ENCODE measurements at places on chromosomes 2 and 18. TPM values are rescaled to one million over a fixed set of nuclear protein-coding genes. Genes with fewer than 3 reads are reported as not detected.

The POTEE gene
- not detected for total RNA-seq

The COL4A4 gene
- 0.27 TPM for total RNA-seq

The G6PC2 gene
- total RNA-seq = not detected

The SP9 gene
- total RNA-seq = not detected

The KCNE4 gene
- total RNA-seq = 1.3 TPM

The STAM2 gene
- total RNA-seq = 22.7 TPM

- DNase-seq = no peak
Observed at GRCh38 chr18:10401521-10401920, 52.9 kb upstream of the APCDD1 start.

DNA sequence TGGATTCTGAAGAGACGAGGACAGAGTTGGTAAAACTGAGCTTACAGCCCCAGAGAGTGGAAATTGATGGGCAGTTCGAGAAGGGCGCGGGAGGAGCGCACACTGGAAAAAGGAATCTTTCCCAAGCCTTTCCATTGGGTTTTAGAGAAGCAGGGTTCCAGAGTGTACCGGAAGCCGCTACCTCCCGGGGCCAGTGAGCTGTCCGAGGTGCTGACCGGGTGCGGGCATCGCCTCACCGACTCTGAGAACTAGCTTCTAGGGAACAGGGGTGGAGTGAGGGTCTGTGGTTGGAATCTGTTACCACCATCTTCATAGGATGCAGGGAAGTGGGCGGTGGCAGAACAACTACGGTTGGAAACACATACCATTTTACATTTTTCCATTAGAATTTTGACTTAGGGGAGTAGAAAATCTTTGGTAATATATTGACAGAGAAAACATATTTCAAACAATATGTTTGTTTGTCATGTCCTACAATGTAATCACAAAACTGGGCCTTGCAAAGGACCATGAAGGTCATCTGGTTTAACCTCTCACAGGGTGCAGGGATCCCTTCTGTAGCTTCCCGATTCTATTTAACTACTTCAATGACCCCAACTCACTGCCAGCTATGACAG, 724 bp downstream of the NMS start:
- no peak for DNase-seq

GRCh38 chr2:67186326-67186725, 210.8 kb upstream of the ETAA1 start:
- DNase-seq = no peak

DNA sequence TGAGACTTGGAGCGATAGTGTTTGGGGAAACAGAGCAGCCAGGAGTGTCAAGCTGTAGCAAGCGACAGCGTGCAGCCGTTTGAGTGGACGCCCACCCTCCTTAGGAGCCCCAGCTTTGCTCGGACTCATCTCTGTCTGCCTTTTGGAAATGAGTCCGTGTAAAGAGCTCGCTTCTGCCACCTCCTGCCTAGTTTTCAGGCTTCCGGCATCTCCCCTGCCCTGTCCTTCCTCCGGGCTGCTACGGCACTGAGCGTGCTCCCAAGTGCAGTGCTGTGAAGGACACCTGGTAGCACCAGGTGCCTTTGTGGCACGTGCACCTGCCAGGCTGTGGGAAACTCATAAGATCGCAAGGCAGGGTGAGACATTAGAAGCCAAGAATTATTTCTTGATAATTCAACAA, 117.1 kb downstream of the RNF144A start:
- no peak for DNase-seq

- DNase-seq = no peak
Observed at GRCh38 chr2:174728096-174728495, 36.2 kb downstream of the CHRNA1 start.

DNA sequence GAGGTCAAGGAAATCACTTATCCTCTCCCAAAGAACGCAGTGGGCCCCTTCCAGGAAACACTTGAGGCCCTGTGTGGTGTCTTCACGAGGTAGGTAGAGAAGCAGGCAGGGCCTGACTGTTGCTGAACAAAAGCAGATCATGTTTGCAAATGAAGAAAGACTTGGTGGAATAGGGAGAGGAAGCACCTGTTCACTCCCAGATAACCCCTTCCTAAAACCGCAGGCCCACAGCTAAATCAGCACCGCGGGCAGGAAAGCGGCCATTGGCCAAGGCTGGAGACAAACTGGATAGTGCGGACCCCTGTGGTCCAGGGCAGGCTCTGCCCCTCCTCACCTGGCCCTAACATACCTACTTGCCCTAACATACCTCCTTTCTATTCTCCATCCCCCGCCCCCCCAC, 64.9 kb upstream of the KLHL29 start:
- DNase-seq = no peak

DNA sequence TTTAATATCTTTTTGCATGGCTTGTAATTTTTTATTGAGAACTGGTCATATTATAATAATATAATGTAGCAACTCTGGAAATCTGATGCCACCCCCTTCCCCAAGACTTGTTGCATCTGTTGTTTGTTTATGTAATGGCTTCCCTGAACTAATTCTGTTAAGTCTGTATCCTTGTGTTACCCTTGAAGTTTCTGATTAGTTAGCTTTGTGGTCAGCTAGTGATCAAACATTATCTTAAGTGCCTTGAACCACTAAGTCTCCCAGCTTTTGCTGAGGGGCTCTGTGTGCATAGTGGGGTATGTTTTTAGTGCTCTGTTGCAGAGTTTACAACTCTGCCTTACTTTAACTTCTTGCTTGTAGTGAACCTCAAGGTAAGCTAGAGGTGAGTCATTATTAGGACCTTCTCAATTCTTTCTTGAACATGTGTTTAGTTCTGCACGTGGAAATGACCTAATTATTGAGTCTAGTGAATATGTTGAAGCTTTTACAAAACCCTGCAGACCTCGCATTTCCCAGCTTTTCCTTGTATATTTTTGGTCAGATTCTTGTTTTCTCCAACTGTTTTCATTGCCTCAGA, 24.8 kb downstream of the SMCHD1 start:
- no peak for DNase-seq

DNA sequence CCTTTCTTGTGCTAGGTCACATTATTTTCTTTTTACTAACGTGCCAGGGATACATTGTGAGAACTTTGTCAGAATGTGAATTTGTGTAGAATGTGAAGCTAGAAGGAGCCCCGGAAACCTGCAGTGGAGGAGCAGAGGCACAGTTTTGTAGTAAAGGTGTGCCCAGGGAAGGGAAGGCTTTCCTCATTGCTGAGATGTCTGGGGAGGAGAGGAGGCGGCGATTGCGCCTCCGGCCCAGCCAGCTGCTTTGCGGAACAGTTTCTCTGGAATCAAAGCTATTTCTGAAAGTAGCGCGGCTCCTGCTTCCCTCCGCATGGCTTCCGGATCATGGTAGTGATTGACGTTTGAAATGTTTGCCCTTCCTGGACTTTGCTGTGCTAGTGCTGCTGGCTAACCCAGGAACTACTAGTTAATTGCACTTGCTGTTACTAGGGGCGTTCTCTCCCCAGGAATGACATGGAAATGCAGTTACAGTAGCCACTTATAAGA, 83.1 kb upstream of the RBM44 start:
- peak; percentile 82 for DNase-seq

- peak; percentile 97 for DNase-seq
Observed at GRCh38 chr2:152025678-152026287, 73.1 kb downstream of the CACNB4 start.

- DNase-seq = no peak
Observed at GRCh38 chr2:209577376-209578357, 153.8 kb downstream of the MAP2 start.

GRCh38 chr2:114699423-114699944, 257.0 kb downstream of the DPP10 start:
- no peak for DNase-seq

DNA sequence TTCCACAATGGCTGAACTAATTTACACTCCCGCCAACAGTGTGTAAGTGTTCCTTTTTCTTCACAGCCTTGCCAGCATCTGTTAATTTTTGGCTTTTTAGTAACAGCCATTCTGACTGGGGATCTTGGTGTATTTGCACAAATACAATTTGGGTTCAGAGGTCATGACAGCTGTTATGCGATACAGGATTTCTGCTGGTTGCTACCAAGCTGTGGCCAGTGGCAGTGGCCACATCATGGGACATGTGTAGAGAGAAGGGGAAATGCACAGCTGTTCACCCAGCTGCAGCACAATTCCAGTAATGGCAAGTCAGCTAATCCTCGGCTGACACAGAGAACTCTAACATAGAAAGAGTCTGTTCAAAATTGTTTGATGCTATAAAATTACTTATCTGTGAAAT, 21.0 kb upstream of the SELENOI start:
- no peak for DNase-seq

- DNase-seq = peak; percentile 29
Observed at GRCh38 chr2:42123426-42123825, 45.7 kb upstream of the EML4 start.

GRCh38 chr2:221254299-221254698, 317.8 kb downstream of the EPHA4 start:
- no peak for DNase-seq

DNA sequence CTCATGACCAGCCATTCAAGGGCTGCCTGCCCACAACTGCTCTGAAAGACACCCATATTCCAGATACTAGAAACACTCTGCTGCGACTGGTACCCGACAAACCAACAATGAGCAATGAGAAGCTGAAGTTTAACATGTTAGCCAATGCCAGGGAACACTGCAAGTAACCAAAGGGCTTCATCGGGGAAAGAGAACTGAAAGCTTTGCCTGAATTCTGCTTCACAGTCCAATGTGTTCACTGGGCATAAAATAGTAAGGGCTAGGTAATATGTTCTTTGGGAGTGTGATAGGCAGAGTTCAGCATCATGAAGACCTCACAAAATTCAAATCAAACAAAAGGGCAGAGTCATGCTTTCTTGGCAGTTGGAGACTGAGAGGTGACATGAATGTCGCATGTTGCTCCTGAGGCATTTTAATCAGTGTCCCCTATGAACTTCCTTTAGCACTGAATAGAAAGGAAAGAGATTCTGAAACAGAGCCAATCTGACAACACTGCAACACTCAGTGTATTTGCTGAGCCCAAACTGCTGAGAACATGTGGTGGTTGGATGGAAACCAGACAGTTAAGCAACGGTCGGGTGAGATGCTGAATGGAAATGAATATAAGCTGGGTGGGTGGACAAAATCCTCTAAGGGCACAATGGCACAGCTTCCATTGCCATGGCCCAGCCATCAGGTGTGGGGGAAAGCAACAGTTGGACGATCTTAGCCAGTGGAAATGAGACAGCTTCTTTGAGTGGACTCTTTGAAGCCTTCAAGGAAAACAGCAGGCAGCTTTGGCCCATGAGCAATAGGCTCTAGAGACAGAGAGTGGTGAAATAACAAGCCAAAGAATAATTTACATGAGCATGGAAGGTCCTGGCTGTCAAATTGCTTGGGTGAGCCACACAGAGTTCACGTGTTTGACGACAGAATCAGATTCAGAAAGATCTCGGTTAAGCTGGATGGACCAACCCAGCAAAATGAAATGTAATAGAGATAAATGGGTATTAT, 277.5 kb downstream of the AFF3 start:
- peak; percentile 62 for DNase-seq

- DNase-seq = no peak
Observed at GRCh38 chr2:54881759-54882158, 158.3 kb downstream of the EML6 start.

GRCh38 chr18:48955830-48956261, 5.1 kb upstream of the SMAD7 start:
- DNase-seq = no peak

GRCh38 chr2:164890544-164890943, 48.9 kb upstream of the COBLL1 start:
- DNase-seq = no peak

DNA sequence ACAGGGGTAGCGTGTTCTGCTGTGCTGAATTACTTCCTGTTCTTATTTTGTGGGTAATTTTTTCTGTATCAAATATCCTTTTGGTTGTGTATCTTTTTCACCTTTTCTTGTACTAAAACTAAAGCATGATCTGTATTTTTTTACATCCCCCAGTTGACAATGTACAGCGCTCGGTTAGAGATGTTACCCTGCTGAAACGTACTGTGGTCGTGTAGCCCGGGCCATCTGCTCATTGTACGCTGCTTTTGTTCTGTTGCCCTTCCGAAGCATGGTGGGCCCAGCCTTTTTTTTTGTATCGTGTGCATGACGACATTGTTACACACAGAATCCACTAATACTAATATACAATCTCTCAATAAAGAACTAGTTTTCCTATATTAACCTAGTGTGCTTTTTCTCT, 233.1 kb downstream of the HAUS1 start:
- no peak for DNase-seq

DNA sequence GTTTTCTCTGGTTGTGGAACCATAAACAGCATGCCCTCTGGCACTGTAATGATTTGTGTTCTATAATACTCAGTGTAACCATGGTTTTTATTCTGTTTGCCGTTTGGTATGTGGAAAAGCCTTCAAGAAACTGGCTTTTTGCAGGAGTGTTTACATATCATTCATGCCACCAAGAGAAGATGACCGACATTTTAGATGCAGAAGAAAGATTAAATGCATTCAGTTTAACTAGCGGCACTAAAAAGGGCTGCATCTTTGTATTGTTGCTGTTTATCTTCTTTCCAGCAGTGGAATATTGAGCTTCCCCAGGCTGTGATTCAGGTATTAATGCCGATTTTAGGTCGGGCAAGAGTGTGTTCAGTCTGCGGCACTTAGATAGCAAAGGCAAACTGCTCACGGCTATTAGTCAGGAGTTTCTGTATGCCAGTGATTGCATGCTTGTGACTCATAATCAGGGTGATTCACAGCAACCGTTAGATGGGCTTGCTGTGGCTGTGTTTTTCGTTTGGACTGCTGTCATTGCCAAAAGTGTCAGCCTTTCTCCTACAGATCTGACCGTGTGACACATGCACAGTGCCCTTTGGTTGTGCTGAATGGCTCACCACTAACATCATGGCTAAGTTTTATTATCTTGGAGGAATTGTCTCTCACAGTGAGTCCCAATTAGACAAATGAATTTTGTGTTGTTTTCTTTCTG, 479.7 kb downstream of the PARD3B start:
- DNase-seq = peak; percentile 85

- no peak for DNase-seq
Observed at GRCh38 chr18:48905513-48905912, 45.3 kb downstream of the SMAD7 start.

DNA sequence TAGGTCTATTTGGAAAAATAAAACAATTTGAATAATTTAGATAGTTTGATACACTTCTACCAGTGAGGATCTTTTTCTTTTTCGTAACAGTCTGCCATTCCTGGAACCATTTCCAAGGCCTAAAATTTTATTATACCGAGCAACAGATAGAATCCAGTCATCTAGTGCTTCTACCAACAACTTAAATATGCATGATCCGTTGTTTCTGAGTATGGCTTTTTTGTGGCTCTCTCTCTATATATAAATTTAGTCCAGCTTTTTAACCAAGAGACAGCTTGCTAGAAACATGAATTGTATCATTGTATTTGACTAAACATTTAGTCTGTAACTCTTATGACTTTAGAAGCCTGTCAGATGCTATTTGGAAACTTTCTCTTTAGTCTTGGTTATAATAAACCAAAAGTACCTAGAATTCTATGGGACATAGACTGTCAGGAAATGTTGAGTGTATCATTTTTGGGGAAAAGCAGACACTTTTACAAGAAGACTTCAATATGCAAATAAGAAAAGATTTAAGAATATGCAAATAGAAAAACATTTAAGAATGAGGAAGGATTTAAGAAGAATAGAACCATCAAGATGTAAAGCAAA, 161.4 kb downstream of the ZEB2 start:
- DNase-seq = no peak

Measured in lower leg skin (tissue), 4 donors.